ENCODE measurements at places on chromosomes 4 and X. TPM values are rescaled to one million over a fixed set of nuclear protein-coding genes. Genes with fewer than 3 reads are reported as not detected.

Gene UGT2B11
- not detected for total RNA-seq

Gene CXCL3
- 4.9 TPM for total RNA-seq

Gene TEX28
- not detected for total RNA-seq

Gene TNMD
- not detected for total RNA-seq

- no peak for DNase-seq
- H3K27me3 ChIP-seq, result no peaks in the 10 kb centered on the region
- H3K27ac ChIP-seq, result no peak overlapping the region
- H3K4me1 ChIP-seq, result no peaks in the 10 kb centered on the region
These were observed 28.7 kb downstream of the EFHC2 start for GRCh38 chrX:44314808-44315207.

GRCh38 chrX:133229361-133229760 is 11.2 kb upstream of the TFDP3 start:
- H3K4me3 ChIP-seq, result no peak overlapping the region
- DNase-seq, result no peak
- H3K27ac ChIP-seq, result no peak overlapping the region

GRCh38 chr4:127486248-127486647 is 146.5 kb upstream of the INTU start:
- H3K4me3 ChIP-seq, result no peak overlapping the region
- H3K27ac ChIP-seq, result no peak overlapping the region
- no peaks in the 10 kb centered on the region for H3K36me3 ChIP-seq
- no peaks in the 10 kb centered on the region for H3K27me3 ChIP-seq

DNA sequence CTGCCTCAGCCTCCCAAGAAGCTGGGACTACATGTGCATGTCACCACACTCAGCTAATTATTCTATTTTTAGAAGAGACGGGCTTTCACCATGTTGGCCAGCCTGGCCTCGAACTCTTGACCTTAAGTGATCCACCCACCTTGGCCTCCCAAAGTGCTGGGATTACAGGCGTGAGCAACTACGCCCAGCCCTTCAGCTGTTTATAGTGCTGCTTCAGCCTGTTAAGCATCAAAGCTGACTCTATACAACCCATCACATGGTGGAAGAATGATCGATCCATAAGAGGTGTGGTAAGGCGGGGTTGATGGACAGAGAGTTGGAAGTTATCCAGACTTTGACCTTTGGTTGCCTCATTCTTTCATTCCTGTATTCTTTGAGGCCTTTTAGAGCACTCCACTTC is 56.2 kb upstream of the RAPGEF2 start:
- H3K4me1 ChIP-seq, result no peaks in the 10 kb centered on the region
- no peak overlapping the region for H3K27ac ChIP-seq
- no peaks in the 10 kb centered on the region for H3K36me3 ChIP-seq
- H3K4me3 ChIP-seq, result no peak overlapping the region
- no peaks in the 10 kb centered on the region for H3K27me3 ChIP-seq

Data from thoracic aorta (tissue), 2 donors.